ENCODE measurements at places on chromosomes 6 and 20.
A peak's percentile ranks its signal among the peaks of the same experiment; 100 is the strongest.

- DNase-seq = no peak
Measured at GRCh38 chr6:142013287-142013686, 119.4 kb upstream of the GJE1 start.

DNA sequence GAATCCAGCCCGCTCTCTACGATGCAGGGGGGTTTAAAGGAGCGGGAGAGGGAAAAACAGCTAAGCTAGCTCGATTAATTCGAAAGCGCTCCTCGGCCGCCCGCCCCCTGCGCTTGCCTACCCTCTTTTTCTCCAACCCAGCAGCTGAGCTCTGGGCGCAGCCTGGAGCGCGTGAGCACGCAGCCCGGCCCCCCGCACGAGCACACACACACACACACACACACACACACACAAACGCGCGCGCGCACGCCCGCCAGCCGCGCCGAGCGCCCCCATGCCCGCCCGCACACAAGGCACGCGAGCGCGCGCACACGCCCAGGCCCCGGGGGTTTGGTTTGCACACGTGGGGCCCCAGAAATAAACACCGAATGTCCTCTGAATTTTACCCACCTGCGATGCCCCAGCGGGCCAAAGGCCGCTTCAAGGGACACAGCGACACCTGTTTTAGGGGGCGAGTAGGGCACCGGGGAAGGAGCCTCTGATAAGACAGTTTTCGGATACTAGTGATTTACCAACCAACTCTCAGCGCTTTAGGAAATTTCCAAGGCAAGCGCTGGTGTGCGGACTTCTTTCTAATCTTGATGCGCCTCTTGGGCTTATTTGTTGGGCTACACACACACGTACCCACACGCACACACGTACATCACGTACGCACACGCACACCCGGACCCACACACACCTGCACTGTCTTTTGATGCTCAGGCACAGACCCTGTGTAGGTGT is 802 bp upstream of the NRN1 start:
- DNase-seq = peak; percentile 75

DNA sequence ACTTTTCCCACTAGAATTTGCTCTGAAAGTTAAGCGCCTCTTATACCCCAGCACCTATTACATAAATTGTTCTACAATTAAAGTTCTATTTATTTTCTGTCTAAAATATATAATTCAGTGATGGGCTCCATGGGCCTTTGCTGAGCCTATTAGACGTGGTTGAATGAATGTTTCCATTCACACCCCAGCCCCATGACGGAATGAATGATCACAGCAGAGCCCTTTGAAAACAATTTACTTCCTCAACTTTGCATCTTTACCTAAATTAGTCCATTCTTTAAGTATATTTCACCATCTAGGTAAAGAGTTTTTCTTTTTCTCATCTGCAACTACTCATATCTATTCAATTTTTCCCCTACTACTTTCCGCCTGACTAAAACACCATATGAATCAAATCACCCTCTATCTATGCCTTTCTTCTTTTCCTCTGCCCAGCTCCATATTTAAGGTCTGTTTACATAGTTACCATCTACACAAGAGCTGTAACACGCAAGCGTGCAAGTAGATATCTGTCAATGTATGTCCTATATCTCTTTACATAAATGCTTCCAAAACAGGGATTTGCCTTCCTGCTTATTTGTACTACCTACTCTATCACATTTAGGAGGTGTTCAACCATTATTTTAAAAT is 69.7 kb downstream of the ECT2L start:
- no peak for DNase-seq

GRCh38 chr6:144647971-144648651 is 363.0 kb downstream of the UTRN start:
- DNase-seq = no peak

GRCh38 chr20:48695255-48695654 is 132.5 kb downstream of the PREX1 start:
- DNase-seq = no peak

- no peak for DNase-seq
Measured at GRCh38 chr6:163324688-163325389, 89.7 kb upstream of the QKI start.

GRCh38 chr6:157193443-157193996 is 129.8 kb downstream of the TMEM242 start:
- no peak for DNase-seq

- DNase-seq = no peak
Measured at GRCh38 chr6:92779746-92780145, 639.6 kb downstream of the EPHA7 start.

DNA sequence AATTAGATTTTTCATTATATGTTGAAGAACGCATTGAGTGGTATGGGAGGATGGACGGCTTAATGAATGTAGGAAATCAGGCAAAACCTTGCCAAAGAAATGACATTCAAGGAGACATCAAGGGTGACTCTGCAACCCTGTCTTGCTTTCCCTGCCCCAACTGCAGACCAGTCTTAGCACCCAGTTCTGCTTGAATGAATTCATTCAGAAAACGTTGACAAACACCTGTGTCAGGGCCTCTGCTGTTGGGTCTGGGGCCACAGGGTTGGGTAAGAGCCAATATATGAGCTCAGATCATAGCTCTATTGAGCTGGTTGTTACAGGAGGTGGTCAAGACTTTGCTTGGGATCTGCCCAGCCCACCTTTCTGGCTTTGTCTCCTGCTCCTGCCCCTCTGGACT is 7.7 kb upstream of the ASXL1 start:
- no peak for DNase-seq

DNA sequence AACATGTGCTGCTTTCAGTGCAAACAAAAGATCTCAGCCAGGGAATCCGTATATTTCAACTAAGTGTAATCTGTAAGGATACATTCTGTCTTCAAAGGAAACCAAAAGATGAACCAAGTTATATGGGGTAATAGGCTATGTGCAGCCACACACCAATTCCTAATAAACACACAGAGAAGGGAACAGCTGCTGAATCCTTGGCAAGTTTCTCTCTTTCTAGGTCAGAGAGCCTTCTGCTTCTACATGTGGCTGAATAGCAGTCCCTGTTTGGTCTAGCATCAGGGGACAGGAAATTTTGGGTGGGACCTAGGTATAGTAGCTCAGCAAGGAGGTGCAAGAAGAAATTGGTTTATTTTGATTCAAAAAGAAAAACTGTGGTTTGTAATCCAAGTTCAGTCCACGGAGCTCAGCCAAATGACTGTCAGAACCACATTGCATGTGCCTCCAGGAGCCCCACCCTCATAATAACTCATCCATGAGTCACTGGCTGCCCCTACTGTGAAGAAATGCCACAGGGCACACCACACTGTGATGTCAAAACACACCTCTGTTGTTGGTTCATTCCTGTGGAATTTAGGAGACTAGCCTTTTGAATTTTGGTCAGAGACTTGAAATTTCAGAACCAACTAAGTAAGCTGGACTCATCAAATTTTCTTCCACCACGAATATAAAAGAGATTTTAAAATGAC is 21.1 kb downstream of the SPTLC3 start:
- DNase-seq = peak; percentile 13

All from activated CD8-positive, alpha-beta T cell treated with anti-CD3 and anti-CD28 coated beads for 36 hours (primary cell).